ENCODE measurements at places on chromosomes 5 and 9.

DNA sequence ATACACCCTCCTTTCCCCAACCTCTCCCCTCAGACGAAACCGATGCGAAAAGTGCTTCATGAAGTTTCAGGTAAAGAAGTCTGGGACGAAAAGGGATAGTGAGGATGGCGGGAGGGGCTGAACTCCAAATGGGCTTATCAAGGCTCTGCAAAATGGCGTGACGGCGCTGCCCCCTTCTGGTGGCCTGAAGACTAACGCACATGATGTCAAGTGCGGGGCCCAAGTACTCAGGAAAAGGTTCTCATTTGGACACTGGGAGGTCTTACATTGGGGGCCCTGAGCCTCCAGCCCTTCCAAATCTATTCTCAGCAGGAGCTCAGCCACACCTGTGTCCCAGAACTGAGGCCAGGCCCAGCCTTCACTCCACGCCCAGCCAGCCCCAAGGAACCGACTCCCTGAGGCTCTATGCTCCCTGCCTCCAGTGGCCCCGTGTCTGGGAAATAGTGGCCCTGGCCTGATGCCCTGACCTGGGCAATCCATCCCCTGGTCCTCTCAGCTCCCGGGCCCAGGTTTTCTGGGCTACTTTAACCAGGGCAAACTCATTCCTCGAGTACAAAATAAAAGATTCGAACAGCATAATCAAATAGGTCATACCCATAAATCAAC is 119.9 kb downstream of the KCNIP1 start:
- peak; percentile 78 for DNase-seq

- DNase-seq = no peak
Measured at GRCh38 chr5:64207978-64208377, 42.3 kb downstream of the RNF180 start.

GRCh38 chr5:109411627-109412026 is 1.9 kb upstream of the PJA2 start:
- no peak for DNase-seq

GRCh38 chr9:16410601-16411280 is 459.7 kb downstream of the BNC2 start:
- no peak for DNase-seq

DNA sequence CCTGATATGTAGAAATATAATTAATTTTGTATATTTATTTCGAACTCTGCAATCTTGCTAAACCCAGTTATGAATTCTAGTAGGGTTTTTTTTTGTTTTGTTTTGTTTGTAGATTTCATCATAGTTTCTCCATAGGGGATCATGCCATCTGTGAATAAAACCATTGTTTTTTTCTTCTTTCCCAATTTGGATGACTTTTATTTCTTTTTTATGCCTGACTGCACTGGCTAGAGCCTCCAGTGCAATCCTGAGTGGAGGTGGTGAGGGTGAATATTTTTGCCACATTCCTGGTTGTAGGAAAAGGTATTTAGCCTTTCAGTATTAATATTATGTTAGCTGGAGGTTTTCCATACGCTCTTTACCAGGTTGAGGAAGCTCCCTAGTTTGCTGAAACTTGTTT is 70.0 kb upstream of the GFPT2 start:
- DNase-seq = no peak

GRCh38 chr9:21708856-21709255 is 93.6 kb upstream of the MTAP start:
- no peak for DNase-seq

- DNase-seq = no peak
Measured at GRCh38 chr5:38527475-38527874, 29.0 kb downstream of the LIFR start.

DNA sequence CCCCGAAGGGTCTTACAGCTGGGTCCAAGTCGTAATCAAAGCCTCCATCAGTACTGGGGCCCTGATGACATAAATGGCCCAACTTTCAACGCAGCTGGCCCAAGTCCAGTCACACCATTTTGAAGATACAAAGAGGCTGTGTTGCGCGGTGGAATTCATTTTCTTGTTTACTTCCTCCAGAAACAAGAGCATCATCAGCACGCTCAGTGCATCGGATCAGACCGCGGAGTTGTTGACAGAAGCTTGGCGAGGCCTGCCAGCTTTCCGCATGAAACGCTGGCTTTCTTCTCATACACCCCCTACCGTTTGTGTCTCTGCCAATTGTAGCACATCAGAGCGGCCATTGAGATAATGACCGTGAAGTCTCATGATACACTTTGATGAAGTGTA is 101.7 kb upstream of the SPATA31D4 start:
- no peak for DNase-seq

GRCh38 chr9:122131401-122132001 is 28.1 kb downstream of the NDUFA8 start:
- DNase-seq = no peak

Data from HEK293T (cell line).